GF-D8 (cell line): ENCODE measurements at places on chromosomes 1 and 21.

- no peak for DNase-seq
These were observed 34.0 kb downstream of the EPRS1 start for GRCh38 chr1:220012259-220012658.

- DNase-seq: no peak
These were observed 56.0 kb downstream of the ITSN1 start for GRCh38 chr21:33698087-33698860.

- peak; percentile 100 for DNase-seq
These were observed 17.2 kb upstream of the SLAMF6 start for GRCh38 chr1:160539990-160540858.

GRCh38 chr1:17397910-17398695, 26.1 kb downstream of the PADI6 start:
- DNase-seq: peak; percentile 1

- no peak for DNase-seq
These were observed 111.7 kb upstream of the KCNJ6 start for GRCh38 chr21:38027901-38028498.

DNA sequence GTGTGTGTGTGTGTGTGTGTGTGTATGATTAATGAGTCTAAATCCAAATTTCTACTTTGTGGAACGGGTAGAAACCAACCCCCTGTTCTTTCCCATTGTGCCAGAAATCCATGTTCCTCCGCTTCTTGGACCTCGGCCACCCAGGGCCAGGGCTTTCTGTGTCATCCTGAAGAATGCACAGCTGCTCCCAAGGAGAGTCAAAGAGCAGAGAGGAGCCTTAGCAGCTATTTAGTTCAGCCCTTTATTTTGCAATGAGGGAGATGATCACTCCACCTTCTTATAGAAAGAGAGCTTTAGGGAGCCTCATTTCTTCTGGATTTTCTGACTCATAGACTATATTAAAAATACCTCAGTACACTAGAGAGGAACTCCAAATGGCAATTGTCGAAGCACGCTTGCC, 489.3 kb upstream of the VAMP3 start:
- DNase-seq: no peak

DNA sequence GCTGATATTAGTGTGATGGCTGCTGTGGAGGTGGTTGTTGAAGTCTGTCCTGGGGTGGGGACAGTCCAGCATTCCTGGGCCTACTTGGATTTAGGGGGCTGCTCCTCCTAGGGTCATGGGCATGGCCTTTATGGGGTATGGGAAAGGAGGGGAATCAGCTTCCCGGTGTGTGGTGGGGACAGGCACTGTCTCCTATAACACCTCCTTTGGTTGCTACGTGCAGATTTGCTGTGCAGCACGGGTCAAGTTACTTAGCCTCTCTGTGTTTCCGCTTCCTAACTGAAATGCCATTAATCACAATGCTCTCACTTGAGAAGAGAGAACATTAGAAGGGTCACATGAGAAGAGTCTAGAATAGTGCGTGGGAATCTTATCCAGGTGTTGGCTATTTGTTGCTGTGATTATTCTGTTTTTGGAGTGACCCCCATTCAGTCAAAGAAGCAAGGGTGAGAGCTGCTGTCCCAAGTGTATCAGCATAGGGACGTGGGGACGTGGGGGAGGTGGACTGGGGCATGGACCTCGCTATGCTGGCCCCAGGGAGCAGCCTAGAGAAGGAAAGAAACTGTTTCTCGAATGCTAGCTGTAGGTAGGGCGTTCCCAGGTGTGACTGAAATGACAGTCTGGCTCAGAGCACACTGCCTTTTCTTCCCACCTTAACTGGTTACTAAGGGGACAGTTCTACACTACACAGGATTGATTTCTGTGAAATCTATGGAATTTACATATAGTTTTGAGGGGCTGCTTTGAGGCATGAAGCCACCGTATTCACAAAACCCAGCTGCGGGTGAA, 19.9 kb downstream of the SOX13 start:
- no peak for DNase-seq

GRCh38 chr1:109814993-109815786, 51.5 kb upstream of the EPS8L3 start:
- no peak for DNase-seq
